ENCODE measurements at places on chromosomes 4 and X.

DNA sequence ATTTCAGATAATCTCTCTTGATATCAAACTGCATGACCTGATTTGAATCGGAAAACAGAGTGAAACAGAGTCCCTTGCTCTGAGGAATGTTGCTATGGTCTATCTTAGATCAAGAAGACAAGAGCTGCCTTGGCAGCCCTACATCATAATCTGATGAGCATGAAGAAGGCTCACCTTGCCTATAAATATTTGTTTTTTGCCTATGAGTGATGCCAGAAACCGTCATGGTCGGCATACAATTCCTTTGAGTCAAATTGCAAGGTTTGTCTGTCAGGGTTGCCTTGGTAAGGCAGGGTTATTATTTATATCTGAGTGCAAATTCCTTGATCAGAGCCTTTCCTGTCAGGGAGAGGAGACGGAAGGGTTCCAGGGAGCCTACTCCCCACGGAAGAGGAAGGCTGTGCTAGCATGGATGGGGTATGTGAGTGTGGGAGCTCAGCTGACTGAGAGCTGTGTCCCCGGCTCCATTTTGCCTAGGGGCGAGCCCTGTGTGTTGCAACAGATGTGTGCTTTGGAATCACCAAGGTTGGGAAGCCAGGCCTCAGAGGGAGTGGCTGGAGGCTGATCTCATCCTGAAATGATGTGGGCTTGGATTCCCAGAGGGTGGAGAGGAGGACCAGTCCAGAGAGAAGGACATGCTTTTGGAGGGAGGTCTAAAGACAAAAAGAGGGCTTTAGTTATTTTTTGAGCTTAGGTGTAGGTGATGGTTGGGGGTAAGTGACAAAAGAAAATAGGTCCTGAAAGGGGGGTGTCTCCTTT is 43.6 kb downstream of the RTL9 start:
- no peak for DNase-seq

DNA sequence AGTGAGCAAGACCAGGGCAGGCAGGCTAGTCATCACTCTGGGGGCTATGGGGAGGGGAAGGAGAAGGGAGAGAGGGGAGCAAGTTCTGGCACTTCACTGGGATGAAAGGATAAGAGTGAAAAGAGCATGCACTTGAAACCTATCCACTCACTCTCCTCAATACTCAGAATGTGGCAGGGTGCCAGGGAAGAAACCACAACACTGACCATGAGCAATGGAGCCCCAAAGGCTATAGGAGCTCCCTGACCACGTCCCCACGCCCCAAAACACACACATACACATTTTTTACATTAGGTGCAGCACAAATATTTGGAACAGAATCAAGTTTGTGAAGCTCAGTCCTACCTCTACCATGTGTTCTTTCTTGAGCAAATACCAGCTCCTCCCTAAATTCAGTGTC is 132.2 kb downstream of the IDS start:
- DNase-seq = no peak

DNA sequence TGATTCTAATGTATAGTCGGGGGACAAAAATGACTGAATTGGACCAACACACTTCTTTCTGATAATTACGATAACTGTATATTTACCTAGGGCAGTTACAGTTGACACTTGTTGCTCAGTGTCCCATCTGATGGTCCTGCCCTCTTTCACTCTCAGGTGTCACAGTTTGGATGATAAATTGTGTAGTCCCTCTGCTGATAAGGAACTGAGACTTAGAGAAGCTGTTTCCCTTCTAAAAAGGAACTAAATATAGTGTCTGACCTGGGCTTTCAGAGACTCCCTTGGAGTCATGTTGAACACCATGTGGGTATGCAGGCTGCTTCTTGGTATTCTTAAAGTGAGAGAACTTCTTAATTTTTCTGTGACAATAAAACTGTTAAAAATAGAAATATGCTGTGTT is 23.7 kb upstream of the PNPLA4 start:
- no peak for DNase-seq

DNA sequence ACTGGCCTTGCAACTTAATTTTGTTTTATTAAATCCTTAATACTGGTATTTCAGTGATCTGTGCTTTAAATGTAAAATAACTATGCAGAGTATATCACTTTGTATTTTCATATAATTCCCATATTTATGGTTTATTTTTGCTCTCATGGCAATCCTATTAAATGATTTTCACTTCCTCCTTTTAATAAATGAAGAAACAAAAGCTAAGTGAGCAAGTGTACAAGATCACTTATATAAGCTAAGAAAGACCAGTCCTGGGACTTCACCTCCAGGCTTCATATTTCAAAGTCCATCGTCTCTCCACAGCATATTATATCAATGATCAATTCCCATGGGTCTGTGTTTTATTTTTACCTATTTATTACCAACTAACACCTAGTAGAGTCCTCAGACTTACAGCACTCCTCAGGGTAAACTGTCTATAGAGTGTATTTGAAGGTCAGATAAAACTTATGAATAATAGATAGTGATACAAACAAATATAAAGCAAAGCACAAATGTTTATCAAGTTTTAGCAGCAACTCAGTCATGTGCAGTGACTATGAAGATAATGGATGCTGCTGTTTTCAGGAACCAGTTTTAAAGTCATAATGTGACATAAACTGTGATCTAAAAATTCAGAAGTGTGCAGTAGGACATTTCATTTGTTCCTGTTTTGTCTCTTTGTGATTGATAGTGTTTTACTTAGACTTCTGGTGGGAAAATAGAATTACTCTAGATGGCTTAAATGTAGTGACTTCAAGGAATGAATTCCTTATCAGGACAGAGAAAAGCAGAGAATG is 56.8 kb downstream of the ARHGAP24 start:
- no peak for DNase-seq

DNA sequence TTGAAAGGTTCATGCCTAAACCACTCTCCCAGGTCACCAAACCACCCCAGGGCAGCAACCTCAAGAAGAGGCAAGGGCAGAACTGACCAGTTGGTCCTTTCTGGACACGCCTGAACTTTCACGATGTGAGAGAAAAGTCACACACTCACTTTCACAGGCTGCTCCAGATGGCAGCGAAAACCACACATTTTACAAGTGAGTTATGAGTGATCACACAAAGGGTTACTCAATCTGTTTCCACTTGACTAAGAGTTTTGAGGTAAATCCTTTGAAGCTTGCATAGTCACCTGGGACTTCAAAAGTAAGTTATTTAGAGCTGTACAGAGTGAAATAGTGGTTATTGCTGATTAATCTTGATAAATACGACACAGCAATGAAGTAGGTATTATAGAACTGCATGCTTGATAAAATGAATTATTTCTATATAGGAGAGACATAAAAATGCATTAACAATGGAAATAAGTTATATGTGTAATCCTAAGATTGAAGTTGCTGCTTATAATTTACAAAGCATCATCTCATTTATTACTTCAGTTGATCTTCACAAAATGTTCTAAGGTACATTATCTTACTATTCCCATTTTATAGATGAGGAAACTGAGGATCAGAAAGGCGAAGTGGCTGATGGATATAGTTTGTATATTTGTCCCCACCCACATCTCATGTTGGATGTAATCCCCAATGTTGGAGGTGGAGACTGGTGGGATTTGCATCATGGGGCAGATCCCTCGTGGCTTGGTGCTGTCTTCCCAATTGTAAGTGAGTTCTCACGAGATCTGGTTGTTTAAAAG is 103.0 kb upstream of the KLF3 start:
- DNase-seq = no peak

DNA sequence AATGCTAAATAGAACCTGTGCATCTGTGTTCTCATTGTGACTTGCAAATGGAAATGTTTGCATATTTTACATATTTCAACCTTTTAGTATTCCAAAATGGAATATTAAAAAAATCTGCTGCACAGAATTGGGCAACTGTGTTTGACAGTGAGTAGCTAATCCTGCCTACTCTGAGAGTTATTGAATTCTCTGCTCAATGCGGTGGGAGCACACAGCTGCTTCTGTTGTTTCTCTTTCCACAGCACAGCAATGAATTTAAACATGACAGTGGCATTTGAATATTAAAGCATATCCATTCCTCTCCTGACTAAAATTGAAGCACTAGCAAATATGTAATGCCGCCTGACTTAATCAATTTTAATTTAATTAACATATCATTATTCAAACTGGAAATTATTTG is 366.6 kb downstream of the GASK1B start:
- DNase-seq = no peak

DNA sequence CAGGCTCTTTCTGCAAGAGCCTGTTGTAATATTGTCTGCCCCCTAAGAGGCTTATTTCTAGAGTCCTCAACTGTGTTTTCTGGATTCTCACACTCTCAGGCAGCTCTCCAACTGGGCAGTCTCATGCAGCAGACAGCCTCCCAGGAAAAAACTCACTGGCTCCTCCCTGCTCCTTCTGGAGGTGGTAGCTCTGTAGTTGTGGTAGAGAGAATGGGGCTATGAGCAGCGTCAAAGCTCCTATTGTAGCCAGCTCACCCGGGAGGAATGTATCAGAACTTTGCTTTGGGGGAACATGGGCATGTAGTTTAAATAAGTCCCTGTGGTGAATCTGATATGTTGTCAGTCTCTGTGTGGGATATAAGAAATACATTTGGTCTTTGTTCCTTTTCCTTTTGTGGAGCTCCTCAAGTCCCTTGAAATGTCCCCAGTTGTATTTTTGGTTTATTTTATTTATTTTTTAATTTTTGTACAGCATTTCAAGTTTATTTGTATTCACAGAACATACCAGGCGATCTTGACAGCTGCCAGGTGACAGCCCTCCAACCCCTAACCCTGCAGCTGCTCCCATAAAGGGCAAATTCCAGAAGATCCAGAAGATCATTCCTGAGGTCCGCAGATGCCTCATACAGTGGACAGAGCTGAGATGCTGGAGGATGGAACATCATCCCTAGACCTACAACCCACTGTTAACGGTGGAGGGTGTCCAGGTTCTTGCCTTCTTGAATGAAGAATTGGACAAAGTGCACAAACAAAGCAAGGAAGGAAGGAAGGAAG is 45.7 kb downstream of the TRIM61 start:
- no peak for DNase-seq

DNA sequence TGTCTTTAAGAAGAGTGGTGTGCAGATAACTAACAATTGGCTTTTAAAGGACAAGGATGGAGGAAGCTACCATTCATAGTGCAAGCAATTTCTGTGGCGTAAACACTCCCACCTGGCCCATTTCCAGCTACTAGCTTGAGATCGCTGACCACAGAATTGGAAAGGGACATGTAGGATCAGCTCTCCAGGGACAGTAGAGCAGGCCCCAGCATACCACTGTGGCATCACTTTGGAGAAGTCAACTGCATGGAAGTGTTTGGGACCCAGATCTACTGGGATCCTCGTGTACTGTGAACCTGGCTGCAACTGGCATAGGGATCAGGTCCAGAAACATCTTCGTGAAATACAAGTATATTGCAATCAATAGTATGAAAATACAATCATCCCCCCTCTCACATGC is 515.0 kb downstream of the INPP4B start:
- DNase-seq = no peak

- DNase-seq = no peak
These were observed 23.7 kb downstream of the RP2 start for GRCh38 chrX:46860557-46860956.

GRCh38 chr4:177107288-177107921 is 202.3 kb upstream of the NEIL3 start:
- DNase-seq = no peak

DNA sequence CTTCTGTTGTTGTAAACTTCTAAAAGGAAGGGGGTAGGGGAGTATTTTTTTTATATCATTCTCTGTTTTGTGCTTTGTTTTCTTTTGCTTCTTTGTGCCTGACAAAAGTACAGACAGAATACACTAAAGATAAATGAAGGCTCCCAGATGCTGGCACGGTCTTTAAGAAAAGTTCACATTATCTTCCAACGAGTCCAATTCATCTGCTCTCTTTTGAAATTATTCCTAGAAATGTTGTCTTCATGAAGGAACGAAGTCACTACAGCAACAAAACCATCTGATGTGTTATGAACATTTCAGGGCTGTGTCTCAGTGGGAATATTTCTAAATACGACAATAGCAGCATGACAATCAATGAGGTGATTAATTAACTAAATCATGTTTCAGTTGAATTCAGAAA is 813.8 kb upstream of the HTR2C start:
- DNase-seq = no peak

DNA sequence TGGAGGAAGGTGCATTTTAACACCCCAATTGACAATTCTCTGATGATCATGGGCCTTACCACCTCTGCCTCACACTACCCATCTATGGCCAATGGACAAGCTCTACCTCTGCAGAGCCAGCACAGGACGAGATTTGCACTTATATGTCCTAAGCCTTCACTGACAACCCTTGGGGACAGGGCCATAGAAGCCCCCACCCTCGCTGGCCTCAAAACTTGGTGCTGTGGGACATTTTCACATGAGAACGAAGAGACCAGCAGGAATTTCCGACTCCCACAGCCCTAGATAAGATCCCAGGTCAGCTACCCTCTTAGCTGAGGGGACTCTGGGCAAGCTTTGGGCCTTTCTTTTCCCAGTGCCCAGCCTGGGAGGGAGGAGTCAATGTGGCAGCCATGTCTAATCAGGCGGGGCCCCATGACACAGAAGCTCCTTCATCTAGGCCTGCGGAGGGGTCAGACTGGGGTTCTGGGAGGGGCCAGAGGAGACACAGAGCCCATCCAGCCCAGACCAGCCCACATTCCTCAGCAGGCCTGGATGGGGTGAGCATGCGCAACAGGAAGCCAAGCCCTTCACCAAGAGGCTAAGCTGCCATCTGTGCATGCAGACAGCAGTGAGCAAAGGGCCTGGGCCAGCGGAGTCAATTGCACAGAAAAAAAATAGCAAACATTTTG is 12.1 kb downstream of the PJA1 start:
- DNase-seq = no peak

- peak; percentile 43 for DNase-seq
These were observed 114.5 kb downstream of the ADRA2C start for GRCh38 chr4:3880615-3881120.

DNA sequence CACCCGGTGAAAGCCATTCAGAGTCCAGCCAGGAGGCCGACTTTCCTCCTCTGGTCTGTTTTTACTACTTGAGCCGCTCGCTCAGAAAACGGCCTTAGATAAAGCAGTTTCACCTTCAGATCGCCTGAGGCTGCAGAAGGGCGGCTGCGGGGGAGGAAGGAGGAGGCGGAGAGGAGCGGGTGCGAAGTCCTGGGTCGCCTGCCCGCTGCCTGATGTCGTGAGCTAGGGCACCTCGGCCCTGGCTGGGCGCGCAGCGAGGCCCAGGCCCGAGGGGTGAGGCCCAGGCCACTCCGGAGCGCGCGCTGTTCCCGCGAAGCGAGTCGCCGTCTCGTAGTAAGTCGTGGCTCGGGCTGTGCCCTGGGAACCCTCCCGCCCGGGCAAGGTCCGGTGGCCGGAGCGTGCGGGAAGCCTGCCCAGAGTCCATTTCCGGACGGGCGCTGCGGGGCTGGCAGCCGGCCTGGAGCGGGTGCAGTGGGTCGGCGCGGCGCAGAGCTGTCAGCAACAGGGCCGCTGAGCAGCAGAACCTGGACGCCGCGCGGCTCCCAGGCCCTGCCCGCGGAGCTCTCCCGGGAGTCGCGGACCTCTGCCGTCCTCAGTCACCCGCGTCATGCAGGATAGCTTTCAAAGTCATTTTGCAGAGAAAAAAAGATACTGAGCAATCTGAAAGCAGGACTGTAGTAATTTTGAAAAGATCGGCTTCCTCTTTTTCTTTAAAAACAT is 18.6 kb downstream of the TRIM2 start:
- no peak for DNase-seq
